ENCODE measurements at places on chromosomes 6 and 20. TPM values are rescaled to one million over a fixed set of nuclear protein-coding genes. Genes with fewer than 3 reads are reported as not detected.

The TMEM151B gene
- total RNA-seq, result 0.07 TPM

The SPATS1 gene
- not detected for total RNA-seq

GRCh38 chr6:125985522-125985921, 818 bp upstream of the TRMT11 start:
- H3K4me1 ChIP-seq, result peaks cover 14% of the 10 kb centered on the region
- H3K4me3 ChIP-seq, result peak overlapping the region; percentile 82
- no peak for DNase-seq
- no peaks in the 10 kb centered on the region for H3K36me3 ChIP-seq
- H3K27ac ChIP-seq, result no peak overlapping the region
- no peaks in the 10 kb centered on the region for H3K27me3 ChIP-seq

DNA sequence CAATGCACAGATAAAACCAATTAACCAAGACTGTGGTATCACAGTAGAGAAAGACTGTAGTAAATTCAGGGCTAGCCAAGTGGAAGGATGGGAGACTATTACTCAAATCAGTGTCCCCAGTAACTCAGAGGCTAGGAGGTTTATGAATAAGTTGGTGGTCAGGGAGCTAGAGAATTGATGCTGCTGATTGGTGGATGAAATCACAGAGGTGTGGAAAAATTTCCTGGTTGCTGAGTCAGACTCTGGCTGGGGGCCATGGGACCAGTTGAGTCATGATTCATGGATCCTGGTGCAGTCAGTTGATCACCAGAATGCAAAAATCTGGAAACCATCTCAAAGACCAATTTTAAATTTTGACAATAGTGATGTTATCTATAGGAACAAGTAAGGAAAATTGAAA, 555.9 kb downstream of the C6orf118 start:
- H3K4me3 ChIP-seq, result no peak overlapping the region
- DNase-seq, result no peak
- no peaks in the 10 kb centered on the region for H3K36me3 ChIP-seq

DNA sequence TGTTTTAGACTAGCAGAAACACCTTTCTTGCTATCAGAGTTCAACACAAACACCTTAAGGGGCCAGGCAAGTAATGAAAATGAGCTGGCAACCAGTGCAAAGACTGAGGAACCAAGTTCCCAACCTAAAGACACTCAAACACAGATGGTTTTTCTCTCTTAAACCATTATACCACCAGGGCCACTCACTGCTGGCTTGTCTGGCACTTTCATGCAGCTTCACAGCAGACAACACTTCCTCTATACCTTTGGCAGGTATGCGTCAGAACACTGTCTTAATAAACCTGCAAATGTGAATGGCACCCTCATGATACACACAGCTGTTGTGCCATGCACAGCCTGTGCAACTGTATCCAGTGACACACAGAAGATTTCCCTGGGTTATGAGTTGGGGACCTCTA, 41.6 kb downstream of the NFATC2 start:
- no peak overlapping the region for H3K27ac ChIP-seq
- H3K4me3 ChIP-seq, result no peak overlapping the region
- H3K27me3 ChIP-seq, result no peaks in the 10 kb centered on the region
- peaks cover 12% of the 10 kb centered on the region for H3K4me1 ChIP-seq
- no peaks in the 10 kb centered on the region for H3K36me3 ChIP-seq
- no peak for DNase-seq

All from endothelial cell of umbilical vein (primary cell).